ENCODE measurements at places on chromosomes 2 and 18.

DNA sequence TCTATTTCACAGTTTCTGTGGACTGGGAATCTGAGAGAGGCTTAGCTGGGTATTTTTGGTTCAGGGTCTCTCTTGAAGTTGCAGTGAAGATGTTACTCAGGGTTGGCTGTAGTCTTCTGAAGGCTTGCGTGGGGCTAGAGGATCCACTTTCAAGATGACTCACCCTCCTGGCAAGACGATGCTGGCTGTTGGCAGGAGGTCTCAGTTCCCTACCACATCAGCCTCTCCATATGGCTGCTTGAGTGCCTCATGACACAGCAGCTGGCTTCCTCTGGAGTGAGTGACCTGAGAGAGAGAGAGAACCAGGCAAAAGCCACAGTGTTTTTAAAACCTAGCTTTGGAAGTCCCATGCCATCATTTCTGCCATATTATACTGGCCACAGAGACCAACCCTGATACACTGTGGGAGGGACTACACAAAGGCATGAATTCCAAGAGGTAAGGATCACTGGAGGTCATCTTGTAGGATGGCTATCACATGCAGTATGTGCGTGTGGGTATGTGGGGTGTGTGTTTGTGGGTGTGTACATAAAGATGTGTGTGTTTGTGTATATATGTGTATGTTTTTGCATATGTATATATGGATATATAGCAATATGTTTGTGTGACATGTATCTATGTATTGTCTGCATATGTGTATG is 25.1 kb downstream of the DNPEP start:
- no peak for DNase-seq

GRCh38 chr2:18009891-18010290 is 131.4 kb downstream of the KCNS3 start:
- no peak for DNase-seq

DNA sequence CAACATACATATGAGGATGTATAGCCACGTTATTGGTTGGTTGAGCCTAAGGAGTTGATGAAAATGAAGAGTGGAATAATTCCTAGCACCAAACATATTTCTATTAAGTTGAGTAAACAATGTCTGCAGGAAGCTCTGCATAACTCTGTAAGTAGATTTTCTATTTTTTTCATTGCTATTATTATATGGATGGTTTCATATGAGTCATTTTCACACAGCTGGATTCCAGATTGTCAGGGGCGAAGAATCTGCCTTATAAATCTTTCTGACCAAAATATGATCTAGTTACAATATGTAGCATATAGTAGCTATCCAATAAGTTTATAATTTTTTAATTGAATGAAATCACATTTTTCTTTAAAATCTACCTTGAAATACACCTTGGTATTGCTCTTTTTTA is 468.0 kb upstream of the PKDCC start:
- no peak for DNase-seq

- DNase-seq: no peak
Measured at GRCh38 chr2:214737188-214737587, 72.3 kb downstream of the BARD1 start.

DNA sequence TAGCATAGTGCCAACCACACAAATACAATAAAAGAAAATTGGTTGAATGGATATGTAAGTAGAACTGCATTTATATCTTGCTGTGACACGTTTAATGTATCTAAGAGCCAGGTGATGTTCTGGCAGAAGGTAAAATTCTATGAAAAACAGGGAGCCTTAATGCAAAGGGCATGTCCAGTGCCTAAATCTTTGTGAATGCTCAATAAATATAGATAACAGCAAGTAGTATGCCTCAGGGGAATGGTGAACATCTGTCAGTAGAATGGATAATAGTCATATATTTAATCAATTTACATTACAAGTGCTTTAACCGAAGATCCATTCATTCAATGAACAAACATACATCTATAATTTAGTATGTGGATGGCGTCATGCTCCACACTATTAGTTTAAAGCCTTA is 43.7 kb upstream of the NYAP2 start:
- no peak for DNase-seq

- DNase-seq: no peak
Measured at GRCh38 chr2:168445960-168446359, 10.1 kb upstream of the CERS6 start.

- no peak for DNase-seq
Measured at GRCh38 chr2:202184557-202184956, 53.8 kb downstream of the SUMO1 start.

- no peak for DNase-seq
Measured at GRCh38 chr2:37713258-37713700, 41.8 kb upstream of the CDC42EP3 start.

DNA sequence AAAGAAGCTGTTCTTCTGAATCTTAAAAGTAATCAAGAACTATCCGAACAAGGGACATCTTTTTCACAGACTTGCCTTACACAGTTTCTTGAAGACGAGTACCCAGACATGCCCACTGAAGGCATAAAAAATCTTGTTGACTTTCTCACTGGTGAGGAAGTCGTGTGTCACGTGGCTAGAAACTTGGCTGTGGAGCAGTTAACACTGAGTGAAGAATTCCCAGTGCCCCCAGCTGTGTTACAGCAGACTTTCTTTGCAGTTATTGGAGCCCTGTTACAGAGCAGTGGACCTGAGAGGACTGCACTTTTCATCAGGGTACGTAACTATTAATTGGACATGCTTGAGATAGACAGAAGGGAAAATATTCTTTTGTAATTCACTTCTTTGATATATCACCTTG is 2.4 kb downstream of the MRPL44 start:
- no peak for DNase-seq

- no peak for DNase-seq
Measured at GRCh38 chr2:73987948-73988700, 3.4 kb downstream of the TET3 start.

DNA sequence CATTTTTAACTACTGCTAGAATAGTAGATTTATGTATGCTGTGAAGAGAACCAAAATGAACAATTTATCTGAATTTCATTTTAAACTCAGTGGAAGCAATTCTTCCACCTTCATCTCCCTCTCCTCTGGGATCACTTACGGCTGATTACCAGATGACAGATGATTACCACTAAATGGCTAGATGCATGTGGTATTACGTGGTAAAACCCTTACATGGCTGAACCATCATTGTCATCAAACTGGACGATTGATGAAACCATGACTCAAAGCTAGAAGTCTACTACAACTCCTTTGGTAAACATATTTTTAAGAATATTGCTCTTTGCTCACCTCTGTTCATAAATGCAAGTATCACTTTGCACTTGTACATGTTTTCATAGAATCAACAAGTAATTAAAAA is 48.5 kb upstream of the DOCK10 start:
- DNase-seq: no peak

GRCh38 chr2:37011130-37011529 is 44.8 kb upstream of the STRN start:
- no peak for DNase-seq

- DNase-seq: no peak
Measured at GRCh38 chr18:76458522-76459311, 36.3 kb downstream of the ZNF516 start.

- DNase-seq: no peak
Measured at GRCh38 chr2:227720680-227721079, 2.9 kb upstream of the SLC19A3 start.

Measured in KG1 (cell line).